ENCODE measurements at places on chromosomes 7 and 10. TPM values are rescaled to one million over a fixed set of nuclear protein-coding genes. Genes with fewer than 3 reads are reported as not detected.

GRCh38 chr7:137324796-137325696, 18.5 kb downstream of the PTN start:
- no peak for DNase-seq
- no peaks in the 10 kb centered on the region for H3K36me3 ChIP-seq
- H3K27ac ChIP-seq: no peak overlapping the region
- no peaks in the 10 kb centered on the region for H3K4me1 ChIP-seq
- H3K4me3 ChIP-seq: no peak overlapping the region

- H3K4me3 ChIP-seq: peak overlapping the region; percentile 47
- DNase-seq: peak; percentile 76
- peaks cover 17% of the 10 kb centered on the region for H3K36me3 ChIP-seq
- peaks cover 59% of the 10 kb centered on the region for H3K4me1 ChIP-seq
Observed at GRCh38 chr7:101164071-101164840, 1.1 kb downstream of the VGF start.

DNA sequence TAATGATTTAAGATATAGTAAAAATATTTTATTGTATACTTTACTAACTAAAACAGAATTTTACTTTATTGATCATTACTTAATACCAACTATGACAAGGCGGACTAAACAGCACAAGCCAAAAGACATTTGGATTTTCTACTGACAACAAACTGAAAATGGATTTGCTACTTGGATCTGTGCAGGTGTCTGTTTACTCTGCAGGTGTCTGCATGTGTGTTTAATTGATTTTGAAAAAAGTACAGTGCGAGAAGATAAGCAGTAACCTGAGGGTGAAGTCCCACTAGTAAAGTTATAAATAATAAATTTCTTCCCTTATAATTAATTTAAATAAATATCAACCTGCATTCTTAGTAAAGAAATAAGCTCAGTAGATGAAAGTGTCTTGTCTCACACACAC, 696.8 kb upstream of the MBL2 start:
- H3K4me1 ChIP-seq: no peaks in the 10 kb centered on the region
- H3K4me3 ChIP-seq: no peak overlapping the region
- no peak for DNase-seq
- no peaks in the 10 kb centered on the region for H3K27me3 ChIP-seq

HABP2 gene
- not detected for polyA plus RNA-seq
